Gastroesophageal sphincter (tissue), 4 donors: ENCODE measurements at places on chromosomes 11 and 22. TPM values are rescaled to one million over a fixed set of nuclear protein-coding genes. Genes with fewer than 3 reads are reported as not detected.

The RAB38 gene
- total RNA-seq = 1.6 TPM

The PATE4 gene
- not detected for total RNA-seq

The IGLL1 gene
- not detected for total RNA-seq

The OR5A1 gene
- not detected for total RNA-seq

The RAG2 gene
- not detected for total RNA-seq

The KDM4E gene
- total RNA-seq = not detected

The PNPLA5 gene
- total RNA-seq = not detected

The SART1 gene
- 39.2 TPM for total RNA-seq

The GNAZ gene
- 50.1 TPM for total RNA-seq

- ATAC-seq = no peak
These were observed 2.2 kb downstream of the CRYBA4 start for GRCh38 chr22:26623984-26624383.

GRCh38 chr11:69892237-69892985 is 73.2 kb upstream of the FGF3 start:
- ATAC-seq = no peak

DNA sequence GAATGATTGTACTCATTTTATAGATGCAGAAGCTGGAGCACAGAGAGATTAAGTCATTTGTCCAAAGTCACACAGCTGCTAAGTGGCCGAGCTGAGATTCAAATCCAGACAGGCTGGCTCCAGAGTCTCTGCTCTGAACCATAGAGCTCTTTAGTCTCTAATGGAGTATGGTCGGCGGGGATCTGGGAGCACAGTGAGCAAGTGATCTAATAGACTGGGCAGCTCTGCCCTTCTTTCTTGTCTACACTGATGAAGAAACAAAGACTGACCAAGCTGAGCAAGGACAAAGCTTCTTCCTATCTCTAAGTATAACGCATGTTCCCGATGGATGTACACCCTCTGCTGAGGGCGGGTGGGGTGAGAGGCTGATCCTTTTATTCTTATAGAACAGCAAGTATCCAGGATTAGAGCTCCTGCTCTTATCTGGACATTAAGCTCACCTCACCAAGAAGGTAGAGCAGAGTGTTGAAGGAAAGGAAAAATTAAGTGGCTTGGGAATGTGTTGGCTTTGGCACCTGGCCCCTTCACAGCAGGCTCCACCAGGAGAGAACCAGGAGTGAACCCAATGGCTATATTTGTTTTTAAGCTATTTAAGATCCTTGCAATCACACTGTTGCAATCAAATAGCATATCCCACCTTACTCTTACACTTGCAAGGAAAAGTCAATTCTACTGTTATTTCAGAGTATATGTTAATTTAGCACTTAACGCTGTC is 68.7 kb downstream of the ETS1 start:
- ATAC-seq = no peak

GRCh38 chr11:113369411-113369810 is 18.2 kb upstream of the ANKK1 start:
- ATAC-seq = no peak

GRCh38 chr22:46867106-46867505 is 104.7 kb downstream of the TBC1D22A start:
- ATAC-seq = no peak

DNA sequence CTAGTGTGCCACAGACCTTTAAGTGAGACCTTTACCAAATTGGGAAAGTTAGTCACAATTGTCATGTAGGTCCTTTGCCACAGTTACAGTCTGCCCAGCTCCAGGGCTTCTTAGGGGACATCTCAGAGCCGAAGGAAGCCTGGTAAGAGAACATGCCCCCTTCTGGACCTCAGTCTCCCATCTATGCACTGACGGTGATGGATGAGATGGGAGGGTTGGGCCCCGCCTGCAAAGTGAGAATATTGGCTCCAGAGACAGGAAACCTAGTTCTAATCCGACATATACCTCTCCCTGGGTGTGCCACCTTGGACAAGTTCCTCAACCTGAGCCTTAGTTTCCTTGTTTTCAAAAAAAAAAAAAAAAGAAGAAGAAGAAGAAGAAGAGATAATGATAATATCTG is 85.1 kb upstream of the NAV2 start:
- ATAC-seq = no peak

GRCh38 chr22:39449708-39450107 is 7.1 kb upstream of the MGAT3 start:
- no peak for ATAC-seq

DNA sequence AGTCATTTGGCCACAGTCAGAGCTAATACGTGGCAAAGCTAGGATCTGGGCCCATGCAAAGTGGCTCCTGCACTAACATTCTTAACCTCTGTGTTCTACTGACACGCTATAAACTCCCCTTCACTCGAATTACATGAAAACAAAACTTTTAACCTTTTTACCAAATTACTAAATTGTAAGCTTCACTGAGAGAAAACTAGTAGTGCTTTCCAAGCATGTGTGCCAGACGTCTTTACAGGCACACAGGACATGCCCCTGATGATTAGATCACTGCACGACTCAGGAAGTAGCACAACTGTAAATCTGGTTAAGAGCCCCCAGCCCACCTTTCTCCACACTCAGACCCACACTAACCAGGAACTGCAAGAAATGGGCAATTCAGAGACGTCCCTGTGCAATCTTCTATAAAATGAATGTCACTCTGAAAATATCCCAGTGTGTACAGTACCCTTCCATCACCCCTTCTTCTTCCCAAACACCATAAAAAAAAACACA is 16.1 kb downstream of the PHF21A start:
- ATAC-seq = no peak

GRCh38 chr11:47716692-47717091 is 1.5 kb upstream of the AGBL2 start:
- ATAC-seq = no peak

GRCh38 chr11:113632981-113633380 is 73.1 kb downstream of the TMPRSS5 start:
- no peak for ATAC-seq

DNA sequence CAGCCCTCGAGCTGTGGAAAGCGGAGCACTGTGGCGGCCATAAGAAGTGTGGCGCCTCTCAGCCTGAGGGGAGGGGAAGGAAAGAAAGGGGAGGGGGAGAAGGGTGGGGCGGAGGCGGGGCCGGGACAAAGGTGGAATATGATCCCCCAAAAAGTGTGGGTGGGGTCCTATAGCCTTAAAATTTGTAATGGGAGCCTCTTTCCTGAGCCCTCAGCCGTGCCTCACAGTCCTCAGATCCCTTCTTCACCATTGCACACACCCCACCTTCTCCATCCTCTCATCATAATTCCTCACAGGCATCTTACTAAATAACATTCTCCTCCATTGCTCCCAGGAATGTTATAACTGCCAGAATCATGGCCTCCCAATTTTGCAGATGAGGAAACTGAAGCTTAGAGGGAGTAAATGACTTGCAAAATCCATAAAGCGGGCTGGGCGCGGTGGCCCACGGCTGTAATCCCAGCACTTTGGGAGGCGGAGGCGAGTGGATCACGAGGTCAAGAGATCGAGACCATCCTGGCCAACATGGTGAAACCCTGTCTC is 600 bp upstream of the RAB6A start:
- ATAC-seq = peak; percentile 17

DNA sequence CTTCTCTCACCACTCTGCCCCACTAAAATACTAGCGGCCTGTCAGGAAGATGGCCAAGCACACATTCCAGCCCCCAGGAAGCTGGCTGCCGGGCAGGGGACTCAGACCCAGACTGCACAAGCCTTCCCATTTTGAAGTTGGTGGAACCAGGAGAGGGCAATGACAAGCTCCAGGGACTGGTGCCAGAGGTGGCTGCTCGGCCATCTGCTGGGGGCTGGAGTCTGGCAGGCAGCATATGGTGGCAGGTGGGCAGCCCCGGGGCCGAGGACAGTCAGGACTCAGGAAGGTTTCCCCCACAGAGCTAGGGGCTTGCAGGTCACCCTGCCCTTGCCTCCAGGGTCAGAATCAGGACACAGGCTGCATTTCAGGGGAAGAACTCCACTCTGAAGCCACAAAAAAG is 22.6 kb downstream of the KCNJ5 start:
- ATAC-seq = no peak

DNA sequence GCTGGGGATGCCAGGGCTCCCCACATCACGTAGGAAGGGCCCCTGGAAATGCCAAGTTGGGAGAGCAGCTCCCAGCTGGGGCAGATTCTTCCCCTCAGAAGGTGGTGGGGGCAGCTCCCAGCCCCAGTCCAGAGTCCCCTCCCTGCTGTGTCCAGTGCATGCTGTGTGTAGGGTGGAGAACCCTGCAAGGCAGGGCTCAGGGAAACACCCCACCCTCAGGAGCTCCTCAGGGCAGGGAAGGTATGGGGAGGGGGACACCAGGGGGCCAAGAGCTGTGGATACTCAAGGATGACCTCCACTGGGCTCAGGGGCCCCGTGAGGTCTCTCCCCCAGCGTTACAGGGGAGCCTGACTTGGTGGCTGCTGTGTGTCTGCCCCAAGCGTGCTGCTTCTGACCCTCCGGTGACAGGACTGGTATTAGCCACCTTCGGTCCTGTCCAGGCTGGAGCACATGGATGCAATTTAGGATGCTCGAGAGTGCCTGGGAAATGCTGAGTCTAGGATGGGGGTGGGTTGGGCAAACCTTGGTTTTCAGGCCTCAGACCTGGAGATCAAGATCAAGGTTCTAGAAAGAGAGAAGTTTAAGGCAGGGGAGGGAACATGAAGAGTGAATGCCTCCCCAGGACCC is 16.1 kb upstream of the CABP7 start:
- ATAC-seq = no peak

DNA sequence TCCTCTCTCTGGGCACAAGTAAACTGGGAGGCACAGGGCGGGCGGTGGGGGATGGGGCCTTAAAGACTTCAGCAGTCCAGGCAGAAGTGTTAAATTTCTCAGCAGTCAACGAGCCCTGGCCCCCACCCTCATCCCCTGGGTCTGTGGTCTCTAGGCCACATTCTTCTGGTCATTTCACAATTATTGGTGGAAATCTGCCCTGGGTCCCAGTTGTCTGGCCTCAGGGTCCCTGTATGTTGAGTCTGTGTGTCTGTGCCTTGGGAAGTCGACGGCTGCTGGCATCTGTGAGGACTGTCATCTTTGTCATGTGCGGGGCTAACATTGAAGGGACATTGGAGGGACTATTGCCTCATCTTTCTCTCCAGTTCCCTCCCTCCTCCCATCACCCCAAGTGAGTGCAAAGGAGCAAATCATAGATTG is 1.7 kb downstream of the TSPAN18 start:
- no peak for ATAC-seq

DNA sequence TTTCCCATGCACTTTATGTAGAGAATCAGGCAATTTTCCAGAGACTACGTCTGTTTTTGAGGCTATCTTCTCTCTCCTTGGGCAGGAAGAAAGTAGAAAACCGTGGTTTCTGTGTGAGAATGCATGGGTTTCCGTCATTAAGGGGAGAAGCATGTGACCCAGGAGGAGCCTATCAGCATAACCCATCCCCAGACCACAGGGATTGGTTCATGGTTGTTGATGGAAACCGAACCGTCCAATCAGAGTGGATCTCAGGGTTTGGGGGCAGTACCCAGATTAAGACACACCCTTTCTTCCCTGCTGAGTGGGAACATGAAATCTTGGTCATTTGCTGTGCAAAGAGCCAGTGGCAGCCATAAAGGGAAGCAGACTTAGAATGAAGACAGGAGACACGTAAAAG is 517.8 kb downstream of the MN1 start:
- no peak for ATAC-seq

DNA sequence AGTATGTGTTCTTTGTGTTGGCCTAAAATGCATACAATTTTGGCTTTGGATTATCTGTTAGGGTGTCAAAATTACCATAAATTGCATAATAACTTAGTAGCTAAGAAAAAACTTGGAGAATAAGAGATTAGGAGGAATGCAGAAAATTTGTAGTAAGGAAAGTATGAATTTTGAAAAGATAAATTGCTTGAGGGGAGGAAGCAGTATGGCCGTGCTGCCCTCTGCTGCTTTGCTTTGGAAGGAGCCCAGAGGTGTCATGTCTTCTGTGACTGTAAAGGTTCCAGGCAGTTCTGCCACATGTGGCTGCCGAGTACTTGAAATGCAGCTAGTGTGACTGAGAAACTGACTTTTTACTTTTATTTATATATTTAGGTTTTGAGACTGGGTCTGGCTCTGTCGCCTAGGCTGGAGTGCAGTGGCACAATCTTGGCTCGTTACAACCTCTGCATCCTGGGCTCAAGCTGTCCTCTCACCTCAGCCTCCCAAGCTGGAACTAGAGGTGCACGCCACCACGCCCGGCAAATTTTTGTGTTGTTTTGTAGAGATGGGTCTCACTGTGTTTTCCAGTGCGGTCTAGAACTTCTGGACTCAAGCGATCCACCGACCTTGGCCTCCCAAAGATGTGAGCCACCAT is 1.8 kb downstream of the ADSL start:
- ATAC-seq = no peak

DNA sequence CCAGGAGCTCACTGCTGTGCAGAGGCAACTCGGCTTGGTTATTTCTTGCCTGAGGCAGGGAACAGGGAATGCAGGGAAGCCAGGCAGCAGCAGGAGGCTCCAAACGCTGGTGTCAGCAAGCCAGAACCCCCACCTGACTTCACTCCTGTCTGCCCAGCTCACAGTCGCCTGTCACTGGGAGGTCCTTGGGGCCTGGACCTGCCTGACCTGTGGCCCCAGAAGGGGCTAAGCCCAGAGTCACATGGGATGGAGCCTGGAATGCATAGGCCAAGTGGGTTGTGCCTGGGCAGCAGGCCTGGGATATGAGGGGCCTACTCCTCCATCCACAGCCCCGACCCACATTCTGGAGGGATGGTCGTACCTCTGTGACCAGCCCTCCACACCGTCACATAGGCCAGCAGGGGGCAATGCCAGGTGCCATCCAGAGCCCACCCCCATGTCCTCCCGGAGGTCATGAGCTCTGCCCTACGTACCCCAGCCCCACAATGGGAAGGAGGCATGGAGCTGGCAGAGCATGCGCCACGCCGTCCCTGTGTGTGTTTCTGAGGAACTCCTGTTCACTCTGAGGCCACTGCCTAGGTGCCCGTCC is 5.2 kb downstream of the RASSF7 start:
- no peak for ATAC-seq

DNA sequence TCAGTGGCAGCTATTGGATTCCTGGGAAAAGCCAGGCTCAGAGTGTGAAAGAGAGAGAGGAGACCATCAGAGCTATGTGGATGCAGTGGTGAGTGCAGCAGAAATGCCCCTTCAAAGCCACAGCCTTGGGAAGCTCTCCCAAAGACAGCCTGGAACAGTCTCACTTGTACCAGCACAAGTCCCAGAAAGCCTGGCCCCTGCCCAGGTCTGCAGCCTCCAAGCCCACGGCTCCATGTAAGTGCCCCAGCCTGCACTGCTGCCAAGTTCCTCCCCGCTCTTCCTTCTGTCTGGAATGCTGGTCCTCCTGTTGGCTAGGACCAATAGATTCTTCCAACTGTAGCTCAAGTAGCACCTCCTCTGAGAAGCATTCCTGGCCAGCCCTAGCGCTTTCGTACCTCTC is 539.7 kb downstream of the MIAT start:
- ATAC-seq = no peak

DNA sequence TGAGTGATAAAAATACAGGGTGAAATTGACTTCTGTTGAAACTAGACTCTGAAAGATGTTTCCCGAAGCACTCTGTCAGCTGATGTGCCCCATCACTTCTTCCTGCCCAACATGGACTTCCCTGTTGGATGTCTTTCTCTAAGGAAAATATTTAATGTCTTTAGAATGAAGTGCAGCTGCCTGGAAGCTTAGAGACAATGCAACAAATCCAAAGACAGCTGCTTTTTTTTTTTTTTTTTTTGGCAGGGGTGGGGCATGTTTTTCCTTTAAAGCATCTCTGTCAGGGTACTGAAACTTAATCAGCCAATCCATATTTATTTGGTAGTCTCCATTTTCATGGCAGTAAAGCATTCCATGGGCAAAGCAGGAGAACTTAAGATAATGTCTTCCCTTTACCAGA is 5.9 kb downstream of the JAM3 start:
- ATAC-seq = no peak

GRCh38 chr22:33302049-33302545 is 243.9 kb upstream of the SYN3 start:
- peak; percentile 61 for ATAC-seq
